ENCODE measurements at places on chromosomes 4 and X. TPM values are rescaled to one million over a fixed set of nuclear protein-coding genes. Genes with fewer than 3 reads are reported as not detected.

DNA sequence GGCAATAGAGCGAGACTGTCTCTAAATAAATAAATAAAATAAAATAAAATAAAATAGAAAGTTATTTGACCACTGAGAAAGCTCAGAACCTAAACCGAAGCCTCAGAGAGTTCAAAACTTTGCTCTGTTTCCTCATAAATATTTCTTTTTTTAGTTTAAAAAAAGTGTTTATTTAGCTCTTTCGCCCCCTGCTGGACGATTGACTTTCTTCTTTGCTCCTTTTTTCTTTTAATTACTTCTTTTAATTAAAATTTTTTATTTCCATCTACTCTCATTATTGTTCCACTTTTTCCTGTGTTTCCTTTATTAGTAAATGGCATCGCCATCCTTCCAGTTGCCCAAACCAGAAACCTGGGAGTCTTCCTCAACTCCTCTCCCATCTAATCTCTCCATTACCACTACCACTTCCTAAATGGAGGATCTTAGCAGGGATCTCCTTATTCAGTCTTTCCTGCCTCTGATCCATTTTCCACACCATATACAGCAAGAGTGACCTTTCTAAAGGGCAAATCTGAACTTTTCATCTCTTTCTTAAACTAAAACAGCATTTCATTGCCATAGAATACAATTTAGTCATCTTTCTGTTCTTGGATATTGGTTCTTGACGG is 728 bp upstream of the IL13RA2 start:
- no peak for DNase-seq

- DNase-seq = no peak
Observed at GRCh38 chr4:14178421-14178820, 550.9 kb upstream of the BOD1L1 start.

- DNase-seq = no peak
Observed at GRCh38 chrX:36986231-36986630, 21.9 kb upstream of the FAM47C start.

The TSPAN5 gene
- total RNA-seq = 1.7 TPM

DNA sequence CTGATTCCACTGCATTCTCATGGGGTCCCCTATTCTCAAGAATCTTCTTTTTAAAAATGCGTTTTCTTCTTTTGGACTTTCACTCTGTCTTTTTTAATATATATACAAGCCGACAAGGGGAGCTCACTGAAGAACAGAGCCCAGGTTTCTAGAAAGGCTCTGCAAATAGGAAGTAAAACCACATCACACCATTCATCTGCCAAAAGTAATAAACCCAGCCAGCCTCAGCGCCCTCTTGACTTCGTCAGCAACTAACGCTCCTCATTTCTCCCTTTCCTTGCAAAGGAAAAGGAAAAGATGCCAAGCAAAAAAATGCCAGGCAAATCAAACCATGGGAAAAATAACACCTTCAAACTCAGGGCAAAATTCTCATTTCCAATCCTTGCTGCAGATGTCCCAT is 136.4 kb downstream of the HHIP start:
- no peak for DNase-seq
